ENCODE measurements at places on chromosomes 2 and 18. TPM values are rescaled to one million over a fixed set of nuclear protein-coding genes. Genes with fewer than 3 reads are reported as not detected.

ANO7 gene
- total RNA-seq = 1.1 TPM

GPR155 gene
- 0.93 TPM for total RNA-seq

IL1RN gene
- not detected for total RNA-seq

ARHGAP25 gene
- total RNA-seq = 14.3 TPM

Data from dermis blood vessel endothelial cell (primary cell).